Amniotic stem cell (primary cell): ENCODE measurements at places on chromosomes 11 and 22.

GRCh38 chr11:69496631-69497220 lies 15.3 kb downstream of the LINC01488 start:
- no peak for DNase-seq

GRCh38 chr11:75508051-75508561 lies 17.6 kb downstream of the GDPD5 start:
- DNase-seq = no peak

DNA sequence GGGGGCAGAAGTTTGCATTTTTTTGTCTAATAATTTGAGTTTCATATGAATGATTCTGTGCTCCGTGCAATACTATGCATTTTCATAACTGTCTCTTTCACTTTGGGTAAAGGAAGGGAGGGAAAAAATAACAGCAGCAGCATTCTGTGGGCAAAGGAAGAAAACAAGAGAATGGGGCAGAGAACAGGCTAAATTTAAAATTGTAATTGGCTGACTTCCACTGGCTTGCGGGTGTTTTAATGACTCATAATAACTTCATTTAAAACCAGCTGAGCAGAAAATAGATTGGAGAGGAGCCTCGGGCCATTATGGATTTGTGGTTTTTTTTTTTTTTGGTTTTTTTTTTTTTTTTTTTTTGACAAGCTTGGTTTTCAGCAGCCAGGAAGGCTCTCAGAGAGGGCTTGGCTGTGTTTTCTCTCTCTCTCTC lies 107.4 kb downstream of the ZBTB16 start:
- peak; percentile 53 for DNase-seq

DNA sequence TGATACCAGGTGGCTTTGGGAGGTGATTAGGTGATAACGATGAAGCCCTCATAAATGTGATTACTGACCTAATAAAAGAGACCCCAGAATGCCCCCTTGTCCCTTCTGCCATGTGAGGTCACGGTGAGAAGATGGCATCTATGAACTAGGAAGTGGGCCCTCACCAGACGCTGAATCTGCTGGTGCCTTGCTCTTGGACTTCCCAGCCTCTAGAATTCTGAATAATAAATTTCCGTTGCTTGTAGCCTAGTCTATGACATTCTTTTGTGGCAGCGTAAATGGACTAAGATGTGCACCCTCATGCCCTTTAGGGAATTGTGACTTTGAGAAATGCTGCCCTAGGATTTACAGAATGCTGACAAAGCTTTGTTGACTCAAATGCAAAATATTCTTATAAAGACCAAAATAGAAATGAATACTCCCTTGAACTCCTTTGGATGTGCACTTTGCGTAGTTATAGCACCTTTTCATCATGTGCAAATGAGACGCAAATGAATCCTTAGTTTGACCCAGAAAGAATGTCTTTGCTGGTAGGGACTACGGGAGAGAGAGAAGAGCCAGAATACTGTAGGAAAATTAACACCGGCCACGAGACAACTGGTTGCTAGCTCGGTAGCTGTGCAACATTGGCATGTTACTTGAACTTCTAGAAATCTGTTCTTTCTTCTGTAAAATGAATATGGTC lies 24.8 kb upstream of the EHF start:
- DNase-seq = no peak

DNA sequence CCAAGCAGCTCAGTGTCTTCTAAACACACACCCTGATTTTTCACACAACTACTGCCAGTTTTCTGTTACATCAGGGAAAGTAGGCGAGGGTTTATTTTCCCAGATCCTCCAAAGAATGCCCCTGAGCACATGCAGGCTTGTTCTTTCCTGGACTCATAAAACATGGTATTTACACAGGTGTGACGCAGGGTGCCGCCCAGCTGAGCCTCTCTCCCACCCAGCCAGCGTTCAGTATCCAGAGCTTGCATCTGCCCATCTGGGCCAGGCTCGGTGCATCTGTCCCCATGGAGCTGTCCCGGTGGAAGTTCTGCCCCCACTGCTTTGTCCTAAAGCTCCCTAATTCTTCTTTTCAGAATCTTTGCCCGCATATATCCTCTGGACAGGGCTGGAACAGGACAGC lies 44.8 kb upstream of the ISX start:
- no peak for DNase-seq

GRCh38 chr11:97965849-97966646 lies 1054.7 kb upstream of the CNTN5 start:
- DNase-seq = peak; percentile 64

- DNase-seq = no peak
These were observed 8.6 kb upstream of the POLDIP3 start for GRCh38 chr22:42623301-42623751.

GRCh38 chr11:2792381-2793250 lies 92.8 kb upstream of the KCNQ1OT1 start:
- no peak for DNase-seq

DNA sequence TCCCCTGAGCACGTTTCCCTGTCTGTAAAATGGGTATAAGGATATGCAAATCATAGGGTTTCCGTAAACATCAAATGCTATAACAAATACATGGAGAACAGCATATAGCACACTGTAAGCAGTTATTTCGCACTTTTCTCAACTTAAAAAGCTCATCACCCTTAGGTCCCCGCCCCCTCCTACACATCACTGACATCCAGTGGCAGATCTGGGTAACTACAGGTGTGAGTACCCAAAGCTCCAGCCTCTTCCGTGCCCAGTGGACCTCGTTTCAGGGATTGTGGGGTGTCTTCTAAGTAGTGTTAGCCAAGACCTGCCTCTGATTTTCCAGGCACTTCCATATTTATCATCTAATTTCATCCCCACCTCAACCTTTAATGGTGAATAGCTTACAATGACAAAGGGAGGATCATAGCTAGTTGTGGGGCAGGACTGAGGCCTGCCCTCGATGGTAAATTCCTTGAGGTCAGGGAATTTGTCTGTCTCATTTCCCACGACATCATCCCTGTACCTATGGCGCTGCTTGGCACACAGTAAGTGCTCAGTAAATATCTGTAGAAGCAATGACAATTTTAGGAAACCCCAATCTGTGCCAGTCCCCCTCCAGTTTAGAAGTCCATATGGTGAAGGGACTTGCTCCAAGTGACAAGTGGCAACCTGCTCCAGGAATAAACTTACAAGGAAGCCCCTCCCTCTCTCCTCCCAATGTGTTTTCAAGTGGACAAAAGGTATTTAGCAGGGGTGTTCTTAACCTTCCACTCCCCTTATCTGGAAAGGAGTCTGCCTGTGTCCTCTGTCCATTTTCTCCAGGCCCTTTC lies 340.5 kb downstream of the TENM4 start:
- peak; percentile 26 for DNase-seq

DNA sequence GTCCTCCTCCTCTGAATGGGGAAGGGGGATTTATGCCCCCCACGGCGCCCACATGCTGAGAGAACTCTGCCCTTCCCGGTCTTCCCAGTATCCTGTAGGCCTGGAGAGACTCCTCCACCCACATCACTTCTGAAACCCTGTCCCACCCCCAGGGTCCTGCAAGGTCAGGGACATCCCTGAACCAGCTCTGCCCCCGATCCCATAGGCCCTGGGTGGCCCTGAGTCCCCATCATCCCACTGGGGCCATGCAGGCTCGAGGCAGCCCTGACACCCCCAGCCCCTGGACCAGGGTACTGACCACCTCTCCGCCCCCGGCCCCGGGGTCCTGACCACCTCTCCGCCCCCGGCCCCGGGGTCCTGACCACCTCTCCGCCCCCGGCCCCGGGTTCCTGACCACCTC lies 11.7 kb downstream of the B4GALNT4 start:
- DNase-seq = no peak

- peak; percentile 18 for DNase-seq
These were observed 475 bp downstream of the PITPNB start for GRCh38 chr22:27918341-27919221.

- DNase-seq = no peak
These were observed 236.6 kb downstream of the GRIK4 start for GRCh38 chr11:120747850-120748814.

DNA sequence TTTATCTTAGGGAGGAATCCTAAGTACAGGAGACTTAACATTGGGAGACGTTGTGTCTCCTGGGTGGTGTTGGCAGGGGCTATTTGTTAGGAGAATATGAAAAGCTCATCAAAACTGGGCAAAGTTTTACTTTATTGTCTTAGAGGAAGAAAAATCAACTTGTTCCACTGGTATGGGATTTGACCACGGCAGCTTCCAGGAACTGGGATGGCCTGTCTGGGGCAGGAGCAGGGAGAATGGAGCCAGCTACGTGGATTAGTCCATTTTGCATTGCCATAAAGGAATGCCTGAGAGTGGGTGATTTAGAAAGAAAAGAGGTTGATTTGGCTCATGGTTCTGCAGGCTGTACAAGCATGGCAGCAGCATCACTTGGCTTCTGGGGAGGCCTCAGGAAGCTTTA lies 198.4 kb downstream of the ADAMTS15 start:
- no peak for DNase-seq

- DNase-seq = no peak
These were observed 13.5 kb downstream of the PSMD13 start for GRCh38 chr11:250274-250673.

GRCh38 chr11:6229911-6230310 lies 4.5 kb downstream of the FHIP1B start:
- no peak for DNase-seq

DNA sequence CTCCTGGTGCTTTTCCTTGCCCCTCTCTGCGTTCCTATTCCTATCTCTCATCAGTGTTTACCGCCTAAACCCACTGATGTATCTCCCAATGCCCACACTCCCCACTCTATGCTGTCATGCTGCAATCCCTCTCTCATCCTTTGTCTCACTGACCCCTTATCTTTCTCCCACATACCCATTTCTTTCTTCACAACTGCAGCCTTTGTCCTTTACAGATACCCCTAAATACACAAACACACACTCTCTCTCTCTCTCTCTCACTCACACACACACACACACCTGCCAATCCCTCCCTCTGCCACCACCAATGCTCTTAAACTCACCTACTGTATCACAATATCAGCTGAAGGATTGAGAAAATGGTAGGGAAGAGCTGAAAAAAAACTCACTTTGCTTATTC lies 5.3 kb upstream of the OR52B2 start:
- DNase-seq = no peak

DNA sequence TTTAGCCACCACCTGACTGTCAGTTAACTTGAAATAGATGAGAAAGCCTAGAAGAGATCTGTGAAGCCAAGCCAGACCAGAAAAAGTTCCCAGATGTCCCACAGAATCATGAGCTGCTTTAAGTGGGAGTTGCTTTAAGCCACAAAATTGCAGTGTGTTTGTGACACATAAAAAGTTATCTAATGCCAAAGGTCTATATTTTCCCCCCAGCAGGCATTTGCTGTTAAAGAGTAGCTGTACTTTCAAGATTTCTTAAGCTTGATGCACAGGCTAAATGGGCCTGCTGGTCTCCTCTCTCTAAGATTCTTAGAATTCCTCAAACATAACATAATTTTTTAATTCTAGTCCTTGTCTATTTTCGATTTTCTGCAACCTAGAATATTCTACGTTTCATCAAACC lies 825.7 kb downstream of the FAM181B start:
- DNase-seq = no peak

DNA sequence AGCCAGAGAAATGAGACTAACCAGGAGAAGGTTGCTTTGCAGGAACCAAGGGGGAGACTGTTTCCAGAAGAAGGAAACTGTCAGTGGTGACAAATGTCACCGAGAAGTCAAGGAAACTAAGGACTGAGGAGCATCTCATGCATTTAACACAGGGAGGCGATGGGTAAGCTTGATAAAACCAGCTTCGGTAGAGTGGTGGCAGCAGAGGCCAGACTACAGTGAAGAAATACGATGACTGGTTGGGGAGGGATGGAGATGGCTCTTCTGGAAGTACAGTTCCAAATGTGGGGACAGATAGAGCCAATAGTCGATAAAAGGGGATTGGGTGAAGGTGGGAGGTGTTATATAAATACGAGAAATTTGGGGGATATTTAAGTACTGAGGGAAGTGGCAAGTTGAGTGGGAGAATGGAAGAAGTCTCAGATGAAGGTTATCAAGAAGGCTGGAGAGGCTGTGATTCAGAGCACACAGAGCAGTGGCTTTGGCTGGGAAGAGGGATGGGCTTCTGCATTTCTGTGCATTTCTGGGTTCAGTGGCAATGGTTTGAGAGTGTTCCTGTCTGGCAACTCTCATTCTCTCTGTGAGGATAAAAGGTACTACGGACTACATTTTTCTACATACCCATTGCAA lies 29.2 kb downstream of the SC5D start:
- DNase-seq = no peak

GRCh38 chr11:33689501-33689900 lies 11.1 kb downstream of the C11orf91 start:
- no peak for DNase-seq
